ENCODE measurements at places on chromosomes 1 and 21.

DNA sequence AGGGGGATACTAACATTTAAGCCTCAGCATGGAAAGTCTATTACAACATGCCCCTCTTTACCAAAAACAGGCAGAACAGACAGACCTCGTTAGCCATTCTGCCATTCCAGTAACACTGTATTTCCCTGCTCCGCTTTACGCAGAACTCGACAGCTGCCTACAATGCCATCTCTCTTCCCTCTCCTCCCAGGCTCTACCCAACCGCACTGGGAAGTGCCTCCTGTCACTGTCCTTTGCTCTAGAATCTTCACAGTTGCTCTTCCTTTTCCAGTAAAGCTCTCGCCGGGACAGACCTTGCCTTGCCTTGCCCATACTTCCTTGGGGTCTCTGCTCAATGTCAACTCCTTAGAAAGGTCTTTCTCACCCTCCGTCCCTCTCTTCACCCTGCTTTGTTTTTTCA, 22.8 kb downstream of the COA6 start:
- DNase-seq: no peak

DNA sequence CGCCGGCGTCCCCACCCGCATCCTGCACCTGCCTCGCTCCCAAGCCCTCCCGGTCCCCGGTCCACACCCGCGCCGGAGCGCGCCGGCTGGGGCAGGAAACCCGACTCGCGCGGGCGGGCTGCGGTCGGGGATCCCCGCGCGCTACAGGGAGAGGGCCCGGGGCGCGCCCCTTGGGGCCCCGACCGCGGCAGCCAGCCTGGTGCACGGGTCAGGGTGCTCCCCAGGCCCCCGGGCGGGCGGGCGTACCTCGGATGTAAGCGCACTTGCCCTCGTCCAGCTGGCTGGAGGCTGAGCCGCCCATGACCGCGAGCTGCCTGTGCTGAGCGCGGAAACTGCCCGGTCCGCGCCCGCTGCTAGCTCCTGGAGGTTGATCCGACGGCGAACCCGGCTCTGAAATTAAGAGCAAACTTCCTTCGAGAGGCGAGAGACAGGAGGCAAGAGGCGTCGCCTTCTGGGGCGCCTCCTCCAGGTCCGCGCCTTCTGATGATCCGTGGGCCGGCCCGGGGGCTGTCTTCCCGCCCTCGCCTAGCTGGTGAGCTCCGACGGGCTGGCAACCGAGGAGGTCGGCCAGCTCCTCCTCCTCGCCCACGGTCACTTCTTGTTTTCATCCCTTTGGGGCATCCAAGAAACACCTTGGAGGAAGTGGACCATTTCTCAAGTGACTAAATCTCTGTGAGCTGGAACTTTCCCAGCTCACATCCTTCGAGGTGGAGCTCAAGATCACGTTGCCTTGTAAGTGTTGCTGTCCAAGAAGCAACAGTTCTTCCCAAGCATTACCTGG, at the start of gene NIBAN1:
Gene NIBAN1 (minus strand): TSS at position 453 of the 781 bp plus-strand sequence. CDS start 152 bp downstream, at position 301.
- DNase-seq: peak; percentile 53

- peak; percentile 31 for DNase-seq
These were observed 310.7 kb downstream of the DUSP10 start for GRCh38 chr1:221431068-221431651.

DNA sequence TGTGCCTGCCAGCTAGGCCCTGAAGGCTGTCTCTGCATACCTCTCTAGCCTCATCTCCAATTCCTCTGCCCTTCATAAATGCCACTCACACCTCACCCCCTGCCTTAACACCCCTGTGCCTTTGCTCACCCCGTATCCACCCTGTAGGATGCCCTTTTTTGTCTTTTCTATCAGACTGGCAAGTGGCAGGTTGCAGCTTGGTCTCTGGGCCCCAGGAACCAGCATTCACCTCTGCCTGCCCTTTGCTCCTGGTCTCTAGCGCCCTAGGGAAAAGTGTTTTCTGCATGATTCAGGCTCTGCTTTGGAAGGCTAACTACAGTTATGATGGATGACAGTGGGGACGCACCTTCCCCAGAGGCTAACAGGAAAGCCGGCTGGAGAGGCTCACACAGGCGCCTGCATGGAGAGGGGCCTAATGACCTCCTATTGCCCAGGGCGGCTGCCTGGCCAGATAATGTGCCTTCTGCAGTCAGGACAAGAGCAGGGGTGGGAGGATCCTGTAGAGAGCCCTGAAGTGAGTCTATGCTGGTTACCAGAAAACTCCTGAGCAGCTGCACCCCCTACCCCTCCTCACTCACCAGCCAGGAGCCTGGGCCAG, 11.2 kb downstream of the KANK4 start:
- DNase-seq: no peak

DNA sequence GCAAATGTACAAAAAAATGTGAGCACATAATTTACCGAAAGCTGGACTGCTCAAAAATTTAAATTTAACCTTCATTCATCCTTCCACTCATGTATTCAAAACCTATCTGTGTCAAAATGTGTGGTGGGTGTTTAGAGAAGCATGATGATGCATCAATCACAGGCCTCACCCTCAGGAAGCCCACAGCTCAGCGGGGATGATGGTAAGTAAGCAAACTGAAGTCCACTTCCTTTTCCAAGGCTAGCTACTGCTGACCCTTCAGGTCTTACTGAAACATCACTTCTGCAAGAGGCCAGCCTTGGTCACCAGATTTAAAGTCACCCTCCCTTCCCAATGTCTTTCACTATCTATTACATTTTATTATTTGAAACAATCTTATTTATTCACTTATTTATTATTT, 254.5 kb downstream of the DNM3 start:
- no peak for DNase-seq

DNA sequence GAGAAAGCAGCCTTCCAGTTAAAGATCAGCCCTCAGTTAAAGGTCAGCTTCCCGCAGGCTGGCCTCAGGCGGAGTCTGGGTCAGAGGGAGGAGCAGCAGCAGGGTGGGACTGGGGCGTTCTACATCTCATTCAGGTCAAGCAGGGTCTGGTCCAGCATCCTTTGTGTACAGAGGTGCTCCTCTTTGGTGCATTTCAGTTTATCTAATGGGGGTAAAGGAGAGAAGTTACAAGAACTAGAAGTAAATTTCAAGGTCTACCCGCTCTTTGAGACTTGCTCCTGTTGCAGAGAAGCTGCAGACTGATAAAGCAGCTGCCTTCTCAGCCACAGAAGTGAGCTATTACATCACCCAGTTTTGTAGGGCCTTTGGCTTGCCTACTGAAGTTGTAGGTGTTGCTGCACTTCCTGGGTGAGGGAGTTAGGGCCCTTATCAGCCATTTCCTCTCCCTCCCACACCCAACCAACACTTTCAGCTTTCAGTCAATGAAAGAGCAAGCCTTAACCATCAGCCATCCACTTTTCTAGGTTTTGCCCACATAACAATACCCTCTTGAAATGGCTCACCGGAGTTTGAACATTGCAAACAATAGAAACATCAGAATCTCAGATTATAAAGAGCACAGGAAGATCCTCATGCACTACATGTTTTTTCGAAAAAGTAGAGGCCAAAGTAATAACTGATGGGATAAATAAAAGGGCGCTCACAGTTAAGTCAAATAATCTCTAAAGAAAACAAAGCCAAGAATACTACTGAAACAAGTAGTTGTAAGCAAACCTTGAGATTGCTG, 2.8 kb upstream of the NUP210L start:
- peak; percentile 83 for DNase-seq

DNA sequence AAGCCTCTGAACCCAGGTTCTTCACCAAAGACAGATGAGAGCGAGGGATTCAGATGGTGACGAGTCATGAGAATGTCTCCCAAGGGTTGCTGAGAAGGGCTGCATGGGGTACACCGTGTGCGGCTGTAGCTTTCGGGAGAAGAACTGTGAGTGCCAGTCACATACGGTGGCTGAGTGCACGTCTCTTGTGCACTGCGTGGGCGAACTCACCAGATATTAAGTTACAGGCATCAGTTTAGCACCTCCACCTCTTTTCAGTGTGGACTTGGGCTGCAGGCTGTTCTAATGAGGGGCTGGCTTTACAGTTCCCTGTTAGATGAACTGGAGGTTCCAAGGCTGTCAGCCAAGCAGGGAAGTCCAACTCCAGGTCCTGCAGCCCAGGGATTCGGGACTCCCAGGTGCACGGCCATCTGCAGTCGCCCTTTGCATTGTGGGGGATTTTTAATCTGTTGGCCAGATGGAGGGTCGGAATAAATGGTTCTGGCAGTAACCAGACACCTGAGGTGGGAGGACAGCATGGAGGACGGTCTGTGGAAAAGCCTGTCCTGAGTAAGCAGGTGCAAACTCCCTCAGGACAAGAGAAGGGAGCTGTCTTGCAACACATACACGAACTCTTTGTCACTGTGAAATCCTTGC, 26.5 kb upstream of the AVPR1B start:
- no peak for DNase-seq

DNA sequence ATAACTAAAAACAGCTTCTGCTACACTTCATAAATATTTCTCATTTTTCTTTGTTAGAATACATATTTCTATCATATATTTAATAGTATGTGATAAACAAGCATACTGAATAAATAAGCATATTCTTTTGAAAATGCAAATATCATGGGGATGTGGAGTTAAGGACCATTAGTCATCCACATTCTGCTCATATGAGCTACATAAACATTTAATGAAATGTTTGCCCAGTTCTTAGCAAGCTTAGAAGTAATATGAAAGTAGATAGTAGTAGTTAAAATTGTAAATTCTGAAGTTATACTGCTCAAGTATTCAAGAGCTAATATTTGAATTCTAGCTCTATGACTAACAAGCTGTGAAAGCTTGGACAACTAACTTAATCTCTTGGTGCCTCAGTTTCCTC, 10.1 kb upstream of the GORAB start:
- DNase-seq: peak; percentile 39

DNA sequence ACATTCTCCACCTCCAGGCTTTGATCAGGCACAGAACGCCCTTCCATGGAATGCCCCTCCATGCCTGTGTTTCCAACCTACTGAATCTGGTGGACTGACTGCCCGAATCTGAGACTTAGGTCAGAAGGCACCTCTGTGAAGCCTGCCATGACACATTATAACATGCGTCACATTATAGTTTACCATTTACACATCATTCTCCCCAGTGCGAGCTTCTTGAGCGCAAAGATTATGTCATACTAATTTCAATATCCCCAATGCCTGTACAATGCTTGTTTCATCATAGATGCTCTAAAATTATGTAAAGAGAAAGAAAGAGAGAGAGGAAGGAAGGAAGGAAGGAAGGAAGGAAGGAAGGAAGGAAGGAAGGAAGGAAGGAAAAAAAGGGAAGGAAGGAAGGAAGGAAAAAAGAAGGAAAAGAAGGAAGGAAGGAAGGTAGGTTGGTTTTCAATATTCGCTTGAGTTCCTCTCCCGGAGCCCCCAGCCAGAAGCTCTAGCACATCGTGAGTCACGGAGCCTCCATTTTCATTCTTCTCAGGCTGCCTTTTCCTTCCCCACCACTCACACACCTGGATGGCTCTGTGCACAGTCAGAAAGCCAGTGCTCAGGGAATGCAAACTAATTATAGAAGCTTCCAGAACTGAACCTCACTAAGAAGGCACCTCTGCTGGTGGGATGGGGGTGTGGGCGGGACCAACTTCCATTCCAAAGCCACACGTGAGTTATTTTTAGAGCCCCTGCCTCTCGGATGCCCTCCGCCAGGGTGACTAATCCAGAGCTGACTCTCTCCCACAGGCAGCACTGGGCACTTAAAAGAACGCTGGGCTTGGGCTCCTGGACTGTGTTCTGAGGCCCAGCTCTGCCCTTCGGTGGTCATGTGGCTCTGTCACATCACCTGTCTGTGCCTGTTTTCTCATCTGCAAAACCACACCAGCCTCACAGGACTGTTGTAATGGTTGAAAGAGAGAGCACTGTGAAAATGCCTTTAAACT, 27.4 kb downstream of the LAMB3 start:
- no peak for DNase-seq

GRCh38 chr1:98340511-98340910, 321.0 kb upstream of the SNX7 start:
- DNase-seq: peak; percentile 86

DNA sequence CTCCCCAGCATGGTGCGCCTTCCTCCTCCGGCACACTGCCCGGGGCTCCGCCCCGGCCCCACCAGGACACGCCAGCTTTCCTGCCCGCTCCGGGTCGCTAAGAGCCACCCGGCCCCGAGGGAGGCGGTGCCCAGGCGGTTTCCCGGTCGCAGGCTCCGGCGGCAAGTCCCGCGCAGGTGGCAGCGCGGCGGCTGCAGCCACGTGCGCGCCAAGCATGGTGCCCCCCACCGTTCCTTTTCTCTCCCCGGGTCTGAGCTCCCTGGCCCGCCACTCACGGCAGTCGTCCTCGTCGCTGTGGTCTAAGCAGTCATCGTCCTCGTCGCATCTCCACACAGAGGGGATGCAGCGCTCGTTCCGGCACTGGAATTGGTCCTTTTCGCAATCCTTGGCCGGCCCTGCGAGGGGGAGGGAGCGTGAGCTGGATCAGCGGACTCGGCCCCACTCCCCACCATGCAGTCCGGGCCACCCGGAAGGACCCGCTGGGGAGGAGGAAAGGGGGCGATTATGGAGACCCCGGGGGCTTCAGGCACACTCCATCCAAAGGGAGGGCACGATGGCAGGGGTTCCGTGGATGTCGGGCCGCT, 1.2 kb downstream of the LRP8 start:
- peak; percentile 32 for DNase-seq

DNA sequence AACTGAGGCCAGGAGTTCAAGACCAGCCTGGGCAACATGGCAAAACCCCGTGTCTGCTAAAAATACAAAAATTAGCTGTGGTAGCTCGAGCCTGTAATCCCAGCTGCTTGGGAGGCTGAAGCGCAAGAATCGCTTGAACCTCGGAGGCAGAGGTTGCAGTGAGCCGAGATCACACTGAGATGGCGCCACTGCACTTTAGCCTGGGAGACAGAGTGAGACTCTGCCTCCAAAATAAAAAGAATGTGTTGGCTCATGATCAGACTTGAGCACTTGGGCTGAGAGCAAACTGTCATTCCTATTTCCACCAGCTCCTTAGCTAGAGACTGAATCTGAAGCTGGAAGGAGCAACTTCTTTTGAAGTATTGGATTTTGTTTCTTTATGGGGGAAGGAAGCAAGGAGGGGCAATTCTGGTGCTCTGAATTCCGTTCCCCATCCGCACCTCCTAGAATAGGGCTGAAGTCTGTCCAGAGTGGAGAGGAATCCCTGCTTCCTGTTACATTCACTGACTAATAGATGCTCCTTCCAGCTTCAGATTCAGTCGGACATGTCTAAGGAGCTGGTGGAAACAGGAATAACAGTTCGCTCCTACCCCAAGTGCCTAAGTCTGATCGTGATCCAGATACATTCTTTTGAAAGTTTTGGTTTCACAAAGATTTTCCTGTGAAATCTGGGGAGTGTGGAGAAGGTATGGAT, 3.8 kb downstream of the ZNF672 start:
- peak; percentile 68 for DNase-seq

- peak; percentile 33 for DNase-seq
These were observed 123.0 kb downstream of the LYPLAL1 start for GRCh38 chr1:219296430-219297355.

DNA sequence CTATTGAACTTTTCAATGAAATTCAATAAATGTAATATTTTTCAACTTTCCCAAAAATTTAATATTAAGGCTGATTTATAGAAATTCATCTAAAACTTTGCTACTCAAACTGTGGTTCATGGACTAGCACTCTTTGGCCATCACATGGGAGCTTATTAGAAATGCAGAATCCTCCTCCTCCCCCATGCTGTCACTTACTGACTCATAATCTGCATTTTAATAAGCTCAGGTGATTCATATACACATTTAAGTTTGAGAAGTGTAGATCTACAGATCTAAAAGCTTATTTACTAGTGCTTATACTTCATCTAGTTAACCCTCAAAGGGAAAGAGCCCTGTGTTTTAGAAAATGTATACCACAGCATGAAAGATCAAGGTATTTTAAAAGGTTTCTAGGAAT, 84.3 kb downstream of the HS2ST1 start:
- DNase-seq: no peak

Measured in iris pigment epithelial cell (primary cell).